ENCODE measurements at places on chromosomes 1 and 21.

GRCh38 chr1:228393811-228394570 is 12.6 kb downstream of the TRIM11 start:
- no peak for DNase-seq

- DNase-seq: no peak
These were observed 32.8 kb downstream of the AKNAD1 start for GRCh38 chr1:108824051-108824450.

DNA sequence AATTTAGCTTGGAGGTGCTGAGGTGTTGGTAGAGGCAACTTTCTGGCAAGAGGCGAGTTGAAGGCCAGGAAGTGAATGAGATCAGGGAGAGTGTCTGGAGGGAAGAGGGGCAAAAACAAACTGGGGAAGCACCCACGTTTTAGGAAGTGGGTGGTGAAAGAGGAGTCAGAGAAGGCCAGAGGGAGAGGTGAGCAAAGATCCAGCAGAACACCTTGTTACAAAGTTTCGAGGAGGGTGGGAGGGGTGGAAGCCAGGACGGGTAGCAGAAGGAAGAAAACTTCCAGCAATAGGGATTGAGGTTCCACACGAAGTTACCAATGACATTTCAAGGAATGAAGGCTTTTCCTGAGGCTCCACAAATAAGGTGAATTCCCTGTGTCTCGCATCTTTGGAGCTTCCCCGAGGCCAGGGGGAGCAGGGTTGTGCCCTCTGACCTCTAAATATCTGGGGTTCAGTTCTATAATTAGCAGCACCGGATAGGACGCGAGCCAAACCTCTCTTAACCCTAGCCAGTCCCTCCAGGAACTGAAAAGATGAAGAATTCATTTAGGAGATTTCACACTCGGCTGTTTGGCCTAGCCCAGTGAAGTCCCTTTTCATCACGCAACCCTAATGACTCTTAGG is 578 bp upstream of the SESN2 start:
- DNase-seq: no peak

- no peak for DNase-seq
These were observed 2.3 kb upstream of the MRPS15 start for GRCh38 chr1:36466370-36467026.

GRCh38 chr1:168521401-168522000 is 22.3 kb downstream of the XCL2 start:
- DNase-seq: no peak

GRCh38 chr1:209249785-209250440 is 333.6 kb upstream of the CAMK1G start:
- DNase-seq: no peak

DNA sequence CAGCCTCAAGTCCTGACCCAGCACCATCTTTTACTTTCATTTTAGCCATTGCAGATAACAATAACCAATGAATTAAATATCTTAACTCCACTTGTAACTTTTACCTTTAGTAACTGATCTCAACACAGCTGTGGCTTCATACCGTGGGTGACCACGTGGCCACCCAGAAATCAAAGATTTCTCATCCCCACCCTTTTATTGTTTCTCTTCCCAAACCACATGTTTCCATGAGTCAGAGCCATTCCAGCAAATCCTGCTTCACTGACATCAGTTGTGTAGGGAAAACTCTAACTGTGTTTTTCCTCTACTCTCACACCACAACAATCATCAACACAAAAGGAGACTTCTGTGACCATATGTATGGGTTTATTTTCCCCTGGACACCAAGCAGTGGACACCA is 25.1 kb upstream of the BRDT start:
- DNase-seq: no peak

DNA sequence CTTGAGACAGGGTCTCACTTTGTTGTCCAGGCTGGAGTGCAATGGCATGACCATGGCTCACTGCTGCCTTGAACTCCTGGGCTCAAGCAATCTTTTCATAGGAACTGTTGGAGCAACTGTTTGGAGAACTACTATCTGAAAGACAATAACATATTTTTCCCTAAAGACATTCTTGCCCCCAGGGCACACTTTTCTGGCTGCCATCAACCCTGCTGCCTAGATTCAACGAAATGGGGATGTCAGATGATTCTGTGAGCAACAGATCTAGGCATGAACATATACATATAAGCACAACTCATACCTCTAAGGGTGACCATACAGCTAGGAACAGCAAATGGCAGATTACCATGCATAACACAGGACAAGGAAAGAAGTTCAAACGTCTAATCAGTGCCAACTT is 27.4 kb downstream of the JAK1 start:
- no peak for DNase-seq

GRCh38 chr21:45859762-45860357 is 121.7 kb upstream of the COL6A1 start:
- DNase-seq: no peak

Measured in T-helper 9 cell (primary cell).